ENCODE measurements at places on chromosomes 2 and 18. TPM values are rescaled to one million over a fixed set of nuclear protein-coding genes. Genes with fewer than 3 reads are reported as not detected.

The SCN1A gene
- not detected for total RNA-seq

DNA sequence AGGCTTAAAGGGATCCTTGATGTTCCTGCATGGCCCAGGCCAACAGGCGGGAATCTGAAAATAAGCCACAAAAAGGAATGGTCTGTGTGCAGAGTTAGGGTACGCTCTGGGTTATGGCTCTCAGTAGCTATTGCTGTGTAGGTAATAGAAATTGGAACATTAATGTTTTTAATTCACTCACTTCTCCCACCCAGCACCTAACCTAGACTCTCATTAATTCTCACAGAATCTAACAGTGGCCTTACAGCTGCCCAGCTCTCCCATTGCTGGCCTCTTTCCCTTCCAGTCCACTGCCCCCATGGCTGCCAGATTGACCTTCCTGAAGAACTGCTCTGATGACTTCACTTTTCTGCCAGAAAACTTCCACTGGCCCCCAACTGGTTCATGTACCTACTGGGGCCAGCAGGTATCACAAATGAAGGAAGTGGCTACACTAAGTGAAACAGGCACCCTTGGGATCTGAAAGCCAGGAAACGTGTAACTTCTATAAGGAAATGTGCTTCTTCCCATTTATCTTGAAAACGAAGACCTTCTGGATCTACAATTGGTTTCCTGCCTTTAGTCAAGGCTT lies 315.2 kb downstream of the STK39 start:
- H3K4me3 ChIP-seq: no peak overlapping the region
- H3K27ac ChIP-seq: no peak overlapping the region
- H3K36me3 ChIP-seq: no peaks in the 10 kb centered on the region
- H3K27me3 ChIP-seq: peaks cover 5% of the 10 kb centered on the region

DNA sequence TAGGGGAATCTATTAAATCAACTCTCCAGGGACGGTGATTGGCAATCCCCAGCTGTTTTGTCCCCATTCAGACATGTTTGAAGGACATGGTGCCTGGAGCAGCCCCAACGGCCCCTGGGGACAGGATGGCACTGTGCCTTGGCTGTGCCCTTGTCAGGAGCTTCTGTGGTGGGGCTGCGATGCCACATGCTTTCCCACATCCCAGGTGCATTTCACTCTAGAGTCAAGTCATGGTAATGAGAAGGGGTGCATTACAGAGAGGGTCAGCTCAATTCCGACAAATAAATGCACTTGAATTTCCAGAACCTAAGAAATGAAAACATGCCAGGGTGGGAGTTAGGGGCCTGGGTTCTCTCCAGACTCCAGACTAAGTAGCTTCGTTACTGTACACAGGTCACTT lies 289.4 kb upstream of the PXDN start:
- H3K27me3 ChIP-seq: no peaks in the 10 kb centered on the region
- no peak overlapping the region for H3K4me3 ChIP-seq
- no peak overlapping the region for H3K27ac ChIP-seq

DNA sequence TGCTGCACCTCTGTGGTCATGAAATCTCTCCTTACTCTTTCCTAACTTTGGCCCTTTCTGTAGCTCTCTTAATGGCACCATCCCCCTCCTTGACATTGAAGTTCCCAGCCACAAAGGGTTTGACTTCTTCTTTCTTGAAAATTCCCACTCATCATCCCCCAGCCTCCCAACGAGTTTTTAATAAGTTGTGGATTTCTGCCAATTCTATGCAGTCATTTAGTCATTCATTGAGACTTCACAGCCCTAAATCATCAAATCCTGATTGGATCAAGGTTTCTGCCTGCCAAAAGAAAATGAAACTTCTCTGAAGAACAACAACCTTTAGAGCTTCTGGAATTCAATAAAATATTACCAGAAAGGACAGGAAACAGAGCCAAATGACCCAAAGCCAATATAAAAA lies 354.3 kb downstream of the CLIP4 start:
- H3K27me3 ChIP-seq: peaks cover 18% of the 10 kb centered on the region
- DNase-seq: no peak
- H3K4me1 ChIP-seq: no peaks in the 10 kb centered on the region
- H3K36me3 ChIP-seq: no peaks in the 10 kb centered on the region

- no peak overlapping the region for H3K4me3 ChIP-seq
- H3K27me3 ChIP-seq: no peaks in the 10 kb centered on the region
- DNase-seq: no peak
- H3K36me3 ChIP-seq: no peaks in the 10 kb centered on the region
- no peak overlapping the region for H3K27ac ChIP-seq
Measured at GRCh38 chr18:26460449-26461091, 87.8 kb downstream of the KCTD1 start.
